ENCODE measurements at places on chromosomes 5 and 9.

GRCh38 chr9:69134412-69134811 is 39.7 kb upstream of the TJP2 start:
- no peak for DNase-seq

DNA sequence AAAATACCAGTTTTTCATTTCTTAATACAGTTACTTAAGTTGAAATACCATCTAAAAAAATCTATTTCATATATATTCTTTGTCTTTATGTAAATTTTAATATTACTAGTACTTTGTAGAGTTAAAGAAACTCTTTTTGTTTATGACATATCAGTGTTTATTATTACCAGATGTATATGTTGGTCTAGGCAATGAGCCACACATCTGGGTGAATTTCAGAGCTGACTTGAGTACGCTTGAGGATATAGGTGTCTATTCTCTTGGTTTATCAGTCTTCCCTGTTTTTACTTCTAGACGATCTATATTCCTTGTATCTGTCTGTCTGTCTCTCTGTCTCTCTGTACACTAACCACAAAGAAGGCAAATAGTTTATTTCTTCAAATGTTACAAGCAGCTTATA is 2.9 kb downstream of the SMAD5 start:
- DNase-seq, result peak; percentile 24

DNA sequence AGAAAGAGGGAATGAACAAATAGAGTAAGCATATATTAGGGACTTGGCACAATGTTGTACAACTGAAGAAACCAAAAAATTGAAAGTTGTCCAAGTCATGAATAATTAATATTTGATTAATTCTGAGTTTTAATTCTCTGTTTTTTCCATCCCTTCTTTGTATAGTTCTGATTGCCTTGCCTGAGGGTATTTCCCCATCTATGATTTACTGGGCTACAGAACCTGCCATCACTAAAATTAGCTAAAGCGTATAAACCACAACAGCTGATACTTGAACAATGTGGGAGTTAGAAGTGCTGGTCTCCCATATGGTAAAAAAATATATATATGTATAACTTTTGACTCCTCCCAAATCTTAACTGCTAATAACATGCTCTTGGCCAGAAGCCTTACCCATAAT is 1253.5 kb upstream of the CDH6 start:
- DNase-seq, result no peak

DNA sequence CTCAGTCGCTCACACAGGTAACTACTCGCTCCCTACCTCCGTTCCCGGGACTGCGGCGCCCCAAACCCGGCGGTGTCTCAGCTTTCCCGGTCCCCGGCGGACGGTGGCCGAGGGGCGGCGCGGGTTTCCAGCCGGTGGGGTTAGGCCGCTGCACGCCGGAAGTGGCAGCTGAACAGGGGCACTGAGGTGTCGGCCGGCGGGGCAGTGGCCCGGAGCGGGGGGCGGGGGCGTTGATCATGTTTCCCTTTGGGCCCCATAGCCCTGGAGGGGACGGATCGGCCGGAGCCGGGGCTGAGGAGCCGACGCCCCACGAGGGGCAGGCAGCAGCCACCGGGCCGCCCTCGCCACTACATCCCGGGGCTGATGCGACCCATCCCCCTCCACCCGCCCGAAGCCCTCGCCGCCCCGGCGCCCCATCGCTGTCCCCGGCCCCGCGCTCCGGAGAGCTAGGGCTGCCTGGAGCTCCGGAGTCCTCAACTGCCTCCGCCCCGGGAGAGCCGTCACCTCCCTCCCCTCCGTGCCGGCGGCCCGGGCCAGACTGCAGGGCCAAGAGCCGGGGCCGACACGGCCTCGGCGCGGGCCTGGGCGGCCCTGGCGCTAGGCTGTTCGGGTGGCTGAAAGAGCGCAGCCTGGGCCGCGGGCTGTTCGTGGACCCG is at the start of gene DCAF10:
Gene DCAF10 (plus strand): TSS at position 167 of the 656 bp plus-strand sequence. CDS start 70 bp downstream, at position 237.
- peak; percentile 85 for DNase-seq

GRCh38 chr5:69083412-69083811 is 10.4 kb upstream of the SLC30A5 start:
- peak; percentile 19 for DNase-seq

DNA sequence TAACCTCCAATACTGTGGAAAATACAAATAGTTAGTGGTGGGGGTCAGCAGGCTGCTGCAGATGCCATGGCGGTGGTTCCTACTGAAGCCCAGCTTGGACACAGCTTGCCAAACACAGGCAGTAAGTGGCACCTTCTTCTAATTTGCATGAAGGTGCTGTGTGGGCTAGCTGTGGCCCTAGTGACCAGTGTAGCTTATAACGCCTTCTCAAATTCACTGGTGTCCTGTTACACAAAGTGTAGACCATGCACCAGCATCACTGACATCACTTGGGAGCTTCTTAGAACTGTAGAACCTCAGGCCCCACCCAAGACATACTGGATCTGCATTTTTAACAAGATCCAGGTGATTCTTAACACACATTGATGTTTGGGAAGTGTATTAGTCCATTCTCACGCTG is 58.8 kb upstream of the TGFBR1 start:
- DNase-seq, result no peak

DNA sequence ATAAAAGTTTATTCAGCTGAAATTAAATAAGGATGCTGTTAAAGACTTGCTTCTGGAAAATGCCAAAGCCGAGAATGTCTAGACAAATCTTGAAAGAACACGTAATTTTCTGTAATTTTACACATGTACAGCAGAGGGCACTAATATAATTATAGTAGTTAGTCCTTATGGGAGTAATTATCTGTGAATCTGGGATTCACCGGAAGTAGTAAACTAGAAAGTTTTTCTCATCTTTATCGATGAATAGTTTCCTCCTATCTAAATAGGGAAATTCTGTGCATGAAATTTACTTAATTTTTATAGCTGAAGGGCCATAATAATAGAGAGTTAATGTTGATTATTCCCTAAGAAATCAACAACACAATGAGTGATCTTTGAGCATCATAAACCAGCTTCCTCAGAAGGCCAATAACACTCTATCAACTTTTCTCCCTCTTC is 18.4 kb upstream of the CNTLN start:
- DNase-seq, result peak; percentile 52

DNA sequence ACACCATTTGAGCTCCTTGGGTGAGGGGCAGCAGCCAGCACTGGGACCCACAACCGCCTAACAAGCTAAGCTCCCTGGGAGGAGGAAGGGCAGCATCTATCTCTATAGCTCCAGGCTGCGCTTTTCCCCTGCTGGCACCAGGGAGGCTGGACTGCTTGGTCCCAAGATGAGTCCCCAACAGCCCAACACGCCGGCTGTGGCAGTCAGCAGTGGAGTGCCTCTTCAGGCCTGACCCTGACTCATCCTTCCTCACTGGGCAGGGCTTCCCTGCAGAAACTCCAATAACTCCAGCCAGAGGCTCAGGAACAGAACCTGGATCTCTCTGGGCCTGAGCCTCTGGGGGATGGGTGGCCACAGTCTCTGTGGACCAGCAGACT is 113.7 kb upstream of the ADAMTS16 start:
- no peak for DNase-seq

DNA sequence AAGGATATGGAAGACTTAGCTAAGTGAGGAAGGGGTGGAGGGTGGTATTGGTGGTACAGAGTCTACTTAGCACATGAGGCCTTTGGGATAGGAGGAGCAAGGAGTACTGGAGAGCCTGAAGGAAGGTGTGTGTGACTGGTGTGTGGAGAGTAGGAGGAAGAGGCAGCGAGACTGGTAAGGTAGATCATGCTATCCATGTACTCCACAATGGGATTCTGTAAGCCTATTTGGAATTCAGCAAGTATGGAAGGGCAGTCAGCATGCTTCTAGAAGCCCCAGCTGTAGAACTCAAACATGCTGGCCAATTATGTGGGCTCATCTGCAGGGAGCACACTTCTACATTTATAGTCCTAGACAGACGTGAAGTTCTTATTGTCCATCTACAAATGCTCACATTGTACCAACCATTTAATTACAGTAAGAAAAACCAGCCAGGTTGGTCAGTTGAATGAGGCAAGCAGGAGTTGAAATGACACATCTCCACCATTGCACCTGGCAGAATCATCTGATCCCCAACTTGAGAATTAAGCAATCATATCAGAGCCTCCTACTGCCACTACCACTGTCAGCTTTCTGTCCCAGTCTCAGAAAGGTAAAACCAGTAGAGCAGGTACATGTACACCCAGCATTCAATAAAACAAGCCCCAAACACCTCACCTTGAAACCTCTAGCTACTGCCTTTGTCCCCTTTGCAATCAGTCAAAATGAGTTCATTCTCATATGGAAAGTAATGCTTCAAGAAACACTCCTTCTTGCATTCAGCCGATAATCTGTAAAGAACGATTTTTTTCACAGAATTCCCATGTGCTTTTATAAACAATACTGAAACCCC is 60.9 kb upstream of the GLRX start:
- DNase-seq, result no peak

GRCh38 chr9:88164850-88165249 is 26.6 kb upstream of the SPATA31C2 start:
- no peak for DNase-seq

DNA sequence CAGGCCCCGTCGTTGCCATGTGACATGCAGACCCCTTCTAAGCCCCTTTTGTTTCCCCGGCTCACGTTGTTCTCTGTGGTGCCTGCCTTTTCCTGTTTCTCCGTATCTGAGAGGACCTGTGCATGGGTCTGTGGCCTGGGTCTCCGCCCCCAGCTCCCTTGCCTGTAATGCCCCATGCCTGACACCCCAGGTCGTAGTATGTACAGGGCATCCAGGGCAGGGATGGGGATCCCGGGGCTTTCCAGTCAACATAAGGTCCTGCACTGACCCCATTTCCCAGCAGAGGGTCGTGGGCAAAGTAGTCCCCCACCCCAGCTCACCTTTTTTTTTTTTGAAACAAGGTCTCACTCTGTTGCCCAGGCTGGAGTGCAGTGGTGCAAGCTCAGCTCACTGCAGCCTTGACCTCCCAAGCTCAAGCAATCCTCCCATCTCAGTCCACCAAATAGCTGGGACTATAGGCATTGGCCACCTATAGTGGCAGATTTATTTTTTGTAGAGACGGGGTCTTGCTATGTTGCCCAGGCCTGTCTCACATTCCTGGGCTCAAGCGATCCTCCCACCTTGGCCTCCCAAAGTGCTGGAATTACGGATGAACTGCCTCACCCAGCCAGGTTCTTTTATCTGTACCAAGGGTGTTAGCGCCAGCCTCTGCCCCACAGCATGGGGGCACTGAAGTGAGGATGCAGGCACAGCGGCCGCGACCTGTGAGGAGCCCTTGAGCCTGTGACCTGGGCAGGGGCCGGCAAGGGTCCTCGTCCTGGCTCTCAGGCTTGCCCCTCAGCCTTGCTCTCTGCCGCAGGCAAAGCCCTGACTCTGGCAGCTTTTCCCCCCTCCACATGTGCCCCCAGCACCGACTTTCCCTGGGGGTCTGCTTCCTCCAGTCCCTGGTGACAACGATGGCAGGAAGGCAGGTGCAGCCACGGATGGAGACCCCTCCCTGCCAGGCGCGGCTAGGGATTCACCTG is 19.1 kb upstream of the QSOX2 start:
- no peak for DNase-seq

- no peak for DNase-seq
Observed at GRCh38 chr5:60851626-60852025, 7.6 kb upstream of the ELOVL7 start.

DNA sequence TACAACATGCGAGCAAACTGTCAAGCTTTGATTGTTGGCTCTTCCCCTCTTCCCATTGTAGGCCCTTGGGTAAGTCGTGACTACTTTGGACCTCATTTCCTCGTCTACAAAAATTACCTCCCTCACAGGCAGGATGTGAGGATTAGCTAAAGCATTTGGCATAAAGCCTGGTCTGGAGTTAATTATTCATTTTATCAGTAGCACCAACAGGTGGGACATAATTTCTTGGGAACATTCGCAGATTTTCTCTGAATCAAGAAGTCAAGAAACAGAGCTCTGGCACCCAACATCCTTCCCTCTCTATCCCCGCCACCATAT is 39.9 kb upstream of the SEMA6A start:
- no peak for DNase-seq

DNA sequence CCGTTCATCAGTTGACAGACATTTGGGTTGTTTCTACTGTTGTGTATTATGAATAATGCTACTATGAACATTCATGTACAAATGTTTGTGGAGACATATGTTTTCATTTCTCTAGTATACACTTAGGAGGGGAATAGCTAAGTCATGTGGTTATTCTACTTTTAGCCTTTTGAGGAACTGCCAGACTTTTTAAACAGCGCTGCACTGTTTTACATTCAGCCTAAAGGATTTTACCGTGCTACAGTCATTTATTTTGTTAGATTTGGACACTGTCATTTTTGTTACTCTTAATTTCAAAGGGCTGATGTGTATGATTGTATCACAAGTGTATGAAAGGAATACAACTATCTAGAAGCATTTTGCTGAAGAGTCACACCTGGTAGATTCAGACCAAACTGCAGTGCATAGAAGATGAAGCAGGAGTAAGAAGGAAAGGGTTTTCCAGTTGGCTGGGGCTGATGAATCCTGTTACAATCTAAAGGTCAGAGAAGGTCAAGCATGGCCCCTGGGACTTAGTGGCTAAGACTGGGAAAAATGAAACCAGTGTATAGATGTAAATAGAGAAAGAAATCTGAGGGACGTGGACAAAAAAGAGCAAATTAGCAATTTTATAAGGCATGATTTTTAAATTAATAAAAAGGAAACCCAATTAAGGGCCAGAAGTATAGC is 509.7 kb downstream of the PSAT1 start:
- no peak for DNase-seq

DNA sequence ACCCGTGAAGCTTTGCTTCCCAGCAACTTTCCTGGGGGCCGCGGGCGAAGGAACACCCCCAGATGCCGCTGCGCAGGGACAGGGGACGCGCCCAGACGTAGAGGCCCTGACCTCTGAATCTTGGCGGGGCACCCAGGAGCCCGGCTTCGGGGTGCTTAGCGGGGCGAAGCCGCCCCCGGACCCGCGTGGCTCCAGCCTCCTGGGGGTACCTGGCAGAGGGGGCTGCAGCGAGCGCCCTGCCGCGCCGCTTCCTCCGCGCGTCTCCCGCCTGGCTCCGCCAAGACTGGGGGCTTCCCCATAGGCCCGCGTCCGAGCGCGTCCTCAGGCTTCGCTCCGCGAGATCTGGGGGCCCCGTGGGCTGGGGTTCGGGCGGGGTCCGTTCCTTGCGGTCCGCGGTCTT is 23.0 kb upstream of the ZNF782 start:
- no peak for DNase-seq

GRCh38 chr5:76125346-76125745 is 42.2 kb downstream of the SV2C start:
- DNase-seq, result no peak

GRCh38 chr5:57531333-57531732 is 48.7 kb upstream of the ACTBL2 start:
- no peak for DNase-seq

DNA sequence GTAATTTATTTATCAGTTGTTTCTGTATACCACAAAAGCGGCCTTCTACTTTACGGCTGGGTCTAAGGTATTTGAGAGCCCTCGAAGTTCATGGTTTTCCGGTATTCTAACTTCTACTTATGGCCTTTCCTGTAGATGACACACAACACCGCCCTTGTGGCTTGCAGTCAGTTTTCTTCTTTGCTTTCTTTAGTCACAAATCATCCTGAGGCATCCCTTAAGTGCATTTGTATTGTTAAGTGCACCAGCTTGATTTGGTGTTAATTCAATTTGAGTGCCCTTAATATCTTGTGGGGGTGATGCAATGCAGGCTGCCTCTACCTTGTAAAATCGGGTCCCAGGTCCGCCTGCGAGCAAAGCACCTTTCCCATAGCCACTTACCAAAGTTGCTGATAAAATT is 511.9 kb downstream of the CCDC171 start:
- DNase-seq, result no peak

- DNase-seq, result peak; percentile 9
Observed at GRCh38 chr9:27888661-27889295, 315.5 kb upstream of the C9orf72 start.
